HuH-7 (cell line): ENCODE measurements at places on chromosomes 5 and 9.

- no peak for DNase-seq
These were observed 190.3 kb upstream of the SEMA6A start for GRCh38 chr5:116764941-116765340.

- DNase-seq, result no peak
These were observed 48.4 kb upstream of the SNAPC3 start for GRCh38 chr9:15374310-15374709.

- no peak for DNase-seq
These were observed 110.7 kb downstream of the CAAP1 start for GRCh38 chr9:26781906-26782305.

GRCh38 chr9:35836595-35836994 lies 7.6 kb downstream of the TMEM8B start:
- DNase-seq, result no peak

DNA sequence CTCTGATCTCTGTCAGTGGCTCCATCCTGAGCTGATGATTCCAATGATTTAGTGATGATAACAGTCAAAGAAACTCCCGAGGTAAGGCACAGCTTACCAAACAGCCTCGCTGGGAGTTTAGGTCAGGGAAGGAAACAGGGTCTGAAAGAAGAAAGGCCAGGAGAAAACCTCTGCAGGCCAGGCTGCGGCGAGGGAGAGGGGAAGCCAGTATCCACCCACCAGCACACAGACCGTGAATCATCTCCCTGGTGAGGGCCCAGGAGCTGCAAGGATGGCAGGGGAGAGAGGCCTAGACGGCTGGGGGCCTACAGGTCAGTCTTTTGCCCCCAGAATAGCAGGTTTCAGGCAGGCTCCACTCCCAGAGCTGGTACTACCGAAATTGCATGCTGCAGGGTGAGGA lies 590.5 kb downstream of the CCDC171 start:
- DNase-seq, result no peak

- DNase-seq, result no peak
These were observed 713.4 kb downstream of the EFNA5 start for GRCh38 chr5:106957336-106957735.

- no peak for DNase-seq
These were observed 71.1 kb upstream of the NEURL1B start for GRCh38 chr5:172569861-172570558.

DNA sequence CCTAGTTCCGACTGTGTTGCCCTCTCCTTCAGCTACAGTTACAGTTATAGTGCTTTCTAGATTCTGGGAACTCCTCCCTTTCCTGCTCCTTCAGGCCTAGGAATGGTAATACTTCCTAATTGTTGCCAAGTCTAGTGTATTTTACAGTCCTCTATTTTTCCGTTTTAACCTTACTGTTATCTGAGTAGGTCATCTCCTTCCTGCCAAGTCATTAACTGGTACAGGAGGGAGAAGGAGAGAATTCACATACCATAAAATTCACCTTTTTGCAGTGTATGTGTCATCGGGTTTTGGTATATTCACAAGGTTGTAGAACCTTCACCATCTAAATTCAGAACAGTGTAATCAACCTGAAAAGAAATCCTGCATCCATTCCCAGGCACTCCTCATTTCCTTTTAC lies 335.4 kb upstream of the MEF2C start:
- DNase-seq, result no peak

DNA sequence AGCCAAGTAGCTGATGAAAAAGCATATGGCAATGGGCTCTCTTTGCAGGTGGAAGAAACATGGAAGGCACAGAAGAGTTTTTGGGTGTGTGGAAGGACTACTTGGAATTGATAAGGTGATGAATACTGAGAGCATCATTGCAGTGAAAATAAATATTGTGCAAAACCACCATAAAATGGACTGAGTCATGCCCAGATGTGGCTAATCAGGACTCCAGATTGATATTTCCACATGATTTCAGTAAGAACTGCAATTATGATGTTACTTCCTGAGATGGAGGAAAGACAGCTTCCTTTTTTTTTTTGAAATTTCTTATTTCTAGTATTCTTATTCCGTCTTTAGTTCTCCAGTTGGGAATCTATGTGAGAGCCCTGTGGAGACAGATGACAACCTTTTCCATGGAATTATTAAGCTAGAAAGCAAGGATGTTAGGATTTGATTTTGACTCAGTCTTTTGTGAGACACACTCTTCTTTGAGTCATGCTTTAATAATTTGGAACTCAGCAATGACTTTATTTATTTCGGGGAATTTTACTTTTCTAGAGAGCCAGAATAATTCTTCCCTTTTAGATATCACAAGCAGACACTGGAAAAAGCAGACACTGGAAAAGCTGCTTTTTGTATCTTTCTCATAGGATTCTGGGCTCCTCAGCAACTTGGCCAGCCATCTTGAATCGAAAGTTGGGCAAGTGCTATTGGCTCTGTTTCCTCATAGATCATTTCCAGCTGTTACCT lies 94.2 kb upstream of the VCAN start:
- no peak for DNase-seq

DNA sequence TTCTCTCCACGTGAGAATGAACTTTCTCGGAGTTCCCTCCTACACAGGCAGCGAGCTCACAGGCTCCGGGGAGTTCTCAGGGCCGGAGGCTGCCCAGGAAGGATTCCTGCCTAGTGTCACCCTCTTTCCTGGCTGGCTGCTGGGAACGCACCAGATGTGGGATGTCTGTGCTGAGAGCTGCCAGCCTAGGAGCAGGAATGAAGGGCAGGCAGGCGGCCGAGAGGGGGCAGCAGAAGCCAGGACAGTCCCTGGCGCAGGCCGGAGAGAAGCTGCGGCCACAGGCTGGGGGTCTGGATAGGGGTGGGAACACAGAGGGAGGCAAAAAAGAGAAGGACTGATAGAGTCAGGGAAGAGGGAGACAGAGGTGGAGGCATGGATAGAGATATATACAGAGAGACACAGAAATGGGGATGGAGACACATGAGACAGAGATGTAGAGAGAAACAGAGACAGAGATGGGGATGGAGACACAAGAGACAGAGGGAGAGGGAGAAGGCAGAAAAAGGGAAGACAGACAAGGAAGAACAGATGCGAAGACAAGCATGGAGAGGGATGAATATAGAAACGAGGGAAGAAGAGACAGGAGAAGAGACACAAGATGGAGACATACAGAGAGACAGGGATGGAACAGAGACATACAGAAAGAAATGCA lies 25.3 kb upstream of the ENHO start:
- DNase-seq, result peak; percentile 81

DNA sequence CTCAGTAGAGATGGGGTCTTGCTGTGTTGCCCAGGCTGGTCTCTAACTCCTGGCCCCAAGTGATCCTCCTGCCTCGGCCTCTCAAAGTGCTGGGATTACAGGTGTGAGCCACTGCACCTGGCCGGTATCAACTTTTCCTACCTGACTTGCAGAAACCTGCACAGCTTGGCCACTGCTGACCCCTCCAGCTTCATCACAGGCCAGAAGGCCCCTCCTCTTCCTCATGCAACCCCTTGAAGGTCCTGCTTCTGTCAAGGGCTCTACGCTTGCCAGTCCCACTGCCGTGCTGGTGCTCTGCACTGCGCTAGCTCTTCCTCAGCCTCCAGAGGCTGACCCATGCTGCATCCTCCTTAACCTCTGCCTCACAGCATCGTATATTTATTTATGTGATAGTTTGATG lies 32.5 kb upstream of the RNU6ATAC start:
- no peak for DNase-seq

- no peak for DNase-seq
These were observed 13.2 kb downstream of the VAV2 start for GRCh38 chr9:133978899-133979272.

- DNase-seq, result no peak
These were observed 170.0 kb upstream of the ADAMTS16 start for GRCh38 chr5:4970171-4970570.

DNA sequence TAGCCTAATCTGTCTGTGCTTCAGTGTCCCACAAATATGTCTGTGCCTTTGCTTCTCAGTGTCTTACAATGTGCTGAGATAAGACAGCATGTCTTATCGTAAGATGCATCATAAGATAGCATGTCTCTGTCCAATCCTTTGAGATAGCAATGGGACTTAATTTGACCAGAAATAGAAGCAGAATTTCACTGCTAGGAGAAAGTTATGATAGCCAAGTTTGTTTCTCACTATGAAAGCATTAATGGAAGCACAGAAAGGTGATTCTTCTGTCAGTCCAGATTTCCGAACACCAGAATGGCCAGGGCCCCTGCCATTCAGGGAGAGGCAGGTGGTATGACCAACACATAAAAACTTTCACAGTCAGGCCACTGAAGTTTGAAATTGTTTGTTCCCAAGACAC lies 111.4 kb downstream of the TRIM32 start:
- no peak for DNase-seq

DNA sequence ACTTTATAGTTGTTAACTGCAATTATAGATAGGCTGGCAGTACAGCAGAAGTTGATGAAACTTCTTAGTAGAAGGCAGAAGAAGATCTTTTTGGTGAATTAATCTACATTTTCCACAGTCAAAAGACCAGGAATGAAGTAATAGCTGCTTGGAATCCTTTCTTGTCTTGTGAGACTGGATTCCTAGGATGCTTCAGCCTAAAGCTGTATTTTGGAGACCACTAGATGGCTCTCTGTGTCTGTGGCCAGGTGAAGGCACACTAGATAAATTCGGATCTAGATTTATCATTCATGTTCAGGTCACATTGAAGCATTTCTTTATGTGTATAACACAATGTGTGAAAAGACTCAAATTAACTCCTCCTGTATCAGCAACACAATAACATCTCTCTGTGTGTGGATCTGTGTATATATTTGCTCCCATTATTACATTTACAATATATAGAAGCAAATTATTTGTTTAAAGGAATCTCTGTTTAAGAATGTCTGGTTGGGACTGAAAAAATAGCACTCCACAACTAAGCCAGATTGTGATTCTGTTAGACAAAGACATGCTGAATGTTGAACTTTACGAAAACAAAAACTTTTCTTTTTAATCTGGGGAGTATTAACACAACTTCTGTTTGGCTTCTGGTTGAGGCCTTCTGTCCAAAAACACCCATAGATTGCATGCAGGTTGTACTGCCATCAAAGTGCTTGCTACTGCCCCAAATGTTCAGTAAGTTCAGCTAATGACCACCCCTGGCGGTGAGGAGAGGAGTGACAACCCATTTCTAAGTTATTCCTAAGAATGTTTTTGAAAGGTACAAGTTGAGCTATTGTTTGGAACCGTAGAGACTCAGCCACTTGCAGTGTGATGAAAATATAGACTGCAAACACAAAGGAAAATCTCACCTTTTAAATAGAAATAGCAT lies 10.6 kb downstream of the GRIN3A start:
- peak; percentile 52 for DNase-seq

DNA sequence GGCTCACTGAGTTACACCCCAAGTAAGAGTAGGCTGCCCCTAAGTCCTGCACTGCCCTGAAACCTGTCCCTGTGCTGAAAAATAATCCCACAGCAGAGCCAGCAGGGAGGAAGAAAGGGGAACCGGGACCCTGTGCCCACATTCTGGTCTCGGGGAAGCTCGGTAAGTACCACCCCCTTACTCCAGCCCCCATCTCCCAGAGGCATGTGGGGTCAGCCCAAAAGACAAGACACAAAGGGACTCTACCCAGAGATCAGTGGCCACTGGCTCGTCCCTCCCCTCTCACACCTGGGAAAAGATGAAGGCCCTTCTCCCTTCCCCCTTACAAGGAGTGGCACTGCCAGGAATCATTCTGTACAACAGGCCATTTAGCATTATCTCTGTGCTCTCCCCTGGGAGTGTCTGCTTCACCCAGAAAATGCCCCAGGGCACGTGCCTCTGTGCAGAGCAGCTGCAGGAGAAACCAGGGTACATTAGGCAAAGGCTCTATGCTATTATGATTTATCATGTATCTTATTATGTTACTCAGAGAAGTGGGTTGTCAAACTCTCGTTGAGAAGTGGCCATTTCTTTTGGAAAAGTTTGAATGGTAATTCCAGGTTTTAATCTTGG lies 71.3 kb downstream of the NDFIP1 start:
- no peak for DNase-seq

GRCh38 chr5:127011153-127011552 lies 19.2 kb downstream of the MARCHF3 start:
- DNase-seq, result no peak

- DNase-seq, result no peak
These were observed 161.3 kb downstream of the ZNF608 start for GRCh38 chr5:124584991-124585715.
